ENCODE measurements at places on chromosomes 2 and 18. TPM values are rescaled to one million over a fixed set of nuclear protein-coding genes. Genes with fewer than 3 reads are reported as not detected.

Gene TCF23
- total RNA-seq = 0.14 TPM

Gene ARL5A
- 44.1 TPM for total RNA-seq

Gene EGR4
- total RNA-seq = 0.05 TPM

Gene NMUR1
- 0.05 TPM for total RNA-seq

Gene BBS5
- total RNA-seq = 1.7 TPM

Gene TNFAIP6
- total RNA-seq = 2.3 TPM

Gene FBXO15
- 5.1 TPM for total RNA-seq

Gene MOGAT1
- not detected for total RNA-seq

DNA sequence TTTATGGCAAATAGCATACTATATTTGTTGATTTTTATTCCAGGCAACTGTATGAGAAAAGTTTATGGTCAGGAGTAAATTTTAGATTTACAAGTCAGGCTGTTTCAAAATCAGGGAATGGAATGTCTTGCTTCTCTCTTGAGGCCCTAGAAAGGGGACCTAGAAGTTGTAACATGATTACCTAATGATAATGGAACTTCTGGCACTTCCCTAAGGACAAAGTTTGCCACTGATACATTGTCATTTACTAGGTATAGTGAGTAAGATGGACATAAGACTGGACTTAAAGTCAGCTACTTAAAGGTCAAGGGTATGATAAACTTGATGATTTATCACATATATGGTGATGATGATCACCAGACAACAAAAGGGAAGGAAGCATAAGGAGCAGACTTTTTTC lies 103.3 kb upstream of the VRK2 start:
- DNase-seq = no peak

DNA sequence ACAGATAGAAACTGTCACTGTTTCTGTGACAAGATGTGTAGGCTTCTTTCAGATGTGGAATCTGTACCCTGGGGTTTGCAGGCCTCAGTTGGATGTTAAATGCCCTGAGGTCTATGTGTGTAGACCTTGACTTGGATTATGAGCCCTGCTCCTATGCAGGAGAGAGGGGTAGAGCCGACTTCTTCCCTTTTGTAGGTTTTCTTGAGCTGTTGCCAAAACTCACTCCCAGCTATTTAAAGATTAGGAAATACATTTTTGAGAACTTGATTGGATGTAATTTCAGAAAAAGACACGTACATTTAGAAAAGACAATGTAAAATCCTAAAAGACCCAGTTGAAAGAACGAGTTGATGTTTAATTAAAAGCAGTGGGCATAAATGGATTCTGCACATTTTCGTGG lies 374.8 kb downstream of the SLC4A3 start:
- DNase-seq = no peak

- no peak for DNase-seq
These were observed 64.0 kb upstream of the SLC14A2 start for GRCh38 chr18:45551142-45551815.

- DNase-seq = no peak
These were observed 40.2 kb downstream of the PKP4 start for GRCh38 chr2:158496986-158497385.

DNA sequence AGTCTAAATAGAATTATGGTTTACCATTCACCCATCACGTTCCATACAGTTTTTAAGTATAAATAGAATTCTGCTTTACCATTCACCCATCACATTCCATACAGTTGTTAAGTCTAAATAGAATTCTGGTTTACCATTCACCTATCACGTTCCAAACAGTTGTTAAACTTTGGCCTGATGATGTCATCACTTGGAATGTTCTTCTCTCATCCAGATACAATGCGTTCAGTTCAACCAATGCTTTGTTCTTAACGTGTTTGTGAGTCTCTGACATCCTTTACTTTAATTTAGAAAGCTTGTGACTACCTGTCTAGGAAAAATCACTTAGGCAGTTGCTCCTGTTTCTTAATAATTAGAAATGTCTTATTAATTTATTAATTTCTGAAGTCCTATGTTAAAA lies 236.3 kb upstream of the RASGRP3 start:
- DNase-seq = no peak

GRCh38 chr2:236352761-236353593 lies 88.8 kb upstream of the ASB18 start:
- no peak for DNase-seq

DNA sequence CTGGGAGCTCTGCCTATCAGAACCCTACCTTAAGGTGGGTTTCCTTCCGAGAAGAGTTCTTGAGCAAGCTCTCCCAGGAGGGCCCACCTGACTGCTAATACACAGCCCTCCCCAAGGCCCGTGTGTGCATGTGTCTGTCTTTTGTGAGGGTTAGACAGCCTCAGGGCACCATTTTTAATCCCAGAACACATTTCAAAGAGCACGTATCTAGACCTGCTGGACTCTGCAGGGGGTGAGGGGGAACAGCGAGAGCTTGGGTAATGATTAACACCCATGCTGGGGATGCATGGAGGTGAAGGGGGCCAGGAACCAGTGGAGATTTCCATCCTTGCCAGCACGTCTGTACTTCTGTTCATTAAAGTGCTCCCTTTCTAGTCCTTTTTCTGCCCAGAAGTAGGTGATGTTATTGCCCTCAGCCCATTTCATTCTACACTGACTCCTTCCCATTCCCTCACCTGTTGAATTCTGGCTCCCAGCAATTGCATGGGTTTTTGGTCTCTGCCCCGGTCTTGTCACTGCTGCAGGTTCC lies 6.5 kb downstream of the TMEM37 start:
- no peak for DNase-seq

- DNase-seq = no peak
These were observed 163.6 kb upstream of the ZNF516 start for GRCh38 chr18:76658627-76659026.

DNA sequence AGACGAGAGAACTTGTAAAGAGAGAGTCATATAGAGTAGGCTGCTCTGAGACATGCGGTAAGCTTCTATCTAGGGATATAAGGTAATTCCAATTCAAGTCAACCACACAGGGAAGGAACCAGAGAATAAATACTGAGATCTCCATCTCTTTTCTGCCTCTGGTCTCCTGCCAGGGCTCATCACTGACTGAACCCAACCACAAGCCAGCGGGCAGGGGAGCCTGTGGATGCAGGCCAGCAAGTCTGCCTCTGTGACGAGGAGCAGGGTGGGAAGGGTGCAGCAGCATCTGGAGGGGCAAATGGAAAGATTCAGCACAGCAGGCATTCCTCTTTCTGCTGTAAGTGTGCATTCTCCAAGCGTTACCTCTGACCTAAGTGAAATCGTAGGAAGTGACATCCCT lies 82.2 kb downstream of the ICOS start:
- no peak for DNase-seq

GRCh38 chr2:119316066-119316465 lies 50.6 kb downstream of the C2orf76 start:
- DNase-seq = no peak

DNA sequence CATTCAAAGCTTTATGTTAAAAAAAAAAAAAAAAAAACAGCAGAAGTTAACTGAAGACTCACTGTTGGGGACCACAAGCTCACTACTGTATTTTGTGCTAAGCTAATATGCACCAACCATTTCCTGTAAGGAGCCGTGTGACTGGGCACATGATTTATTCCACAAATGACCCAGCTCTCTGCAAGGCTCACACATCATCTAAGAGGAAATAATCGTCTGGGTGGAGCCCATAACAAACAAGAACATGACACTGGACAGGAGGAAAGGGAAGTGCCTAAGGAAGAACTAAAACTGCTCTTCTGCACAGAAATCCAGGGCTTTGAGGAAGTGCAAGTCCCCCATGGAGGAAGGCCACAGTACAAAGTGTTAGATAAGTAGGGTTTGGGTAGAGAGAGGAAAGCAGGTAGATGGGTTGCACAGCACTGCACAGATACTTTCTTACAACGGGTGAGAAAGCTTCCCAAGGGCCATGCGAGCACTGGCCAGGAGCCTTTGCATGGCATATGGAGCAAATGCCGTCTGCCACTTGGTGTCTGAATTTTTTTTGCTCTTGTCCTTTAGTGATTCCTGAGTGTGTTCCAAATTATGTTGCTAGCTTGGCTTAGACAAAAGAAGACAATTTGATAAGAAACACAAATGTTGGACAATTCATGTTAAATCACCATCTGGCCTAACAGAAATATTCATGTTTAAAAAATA lies 24.4 kb downstream of the NFE2L2 start:
- DNase-seq = peak; percentile 13

DNA sequence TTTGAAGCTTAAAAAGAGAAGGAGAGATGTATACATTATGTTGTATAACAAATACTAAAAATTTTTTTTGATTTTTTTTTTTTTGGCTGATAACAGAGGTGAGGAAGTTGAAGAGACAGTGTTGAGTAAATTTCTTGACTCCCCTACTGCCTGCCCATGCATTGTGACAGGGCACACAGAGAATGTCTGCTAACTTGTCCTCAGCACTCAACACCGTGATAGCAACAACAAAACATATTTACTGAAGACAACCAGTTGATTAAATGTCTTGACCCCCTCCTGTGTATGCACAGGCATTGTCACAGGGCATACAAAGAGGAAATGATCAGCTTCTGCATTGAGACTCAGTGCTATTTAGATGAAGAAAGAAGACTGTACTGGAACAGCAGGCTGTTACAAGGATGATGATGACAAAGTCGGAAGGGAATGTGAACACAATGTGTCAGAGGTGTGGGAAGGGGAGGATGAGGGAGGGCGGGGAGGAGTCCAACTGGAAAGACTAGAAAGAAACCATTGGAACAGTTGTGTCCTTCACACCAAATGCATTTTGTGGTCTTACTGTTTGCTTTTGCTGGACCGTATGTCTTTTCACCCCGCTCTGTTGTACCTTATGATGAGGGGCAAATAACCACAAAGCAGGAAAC lies 89.5 kb downstream of the CERS6 start:
- DNase-seq = no peak

DNA sequence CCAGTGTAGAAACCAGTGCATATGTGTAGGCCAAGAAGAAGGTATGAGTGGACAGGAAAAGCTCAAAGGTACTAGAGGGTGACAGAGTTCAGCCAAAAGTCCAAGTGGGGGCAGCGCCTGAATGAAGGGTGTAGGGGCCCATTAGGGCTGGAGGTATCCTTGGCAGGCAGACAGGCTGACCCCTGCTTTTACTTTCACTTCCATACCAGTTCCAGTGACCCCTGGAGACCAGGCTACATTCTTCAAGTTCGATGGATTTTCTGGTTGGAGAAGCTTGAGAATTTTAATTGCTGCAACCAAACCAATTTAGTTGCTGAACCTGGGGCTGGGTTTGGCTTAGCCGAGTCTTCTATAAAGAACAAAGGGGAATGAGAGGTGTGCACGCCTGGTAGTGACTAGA lies 42.3 kb upstream of the MRPL33 start:
- no peak for DNase-seq

- DNase-seq = no peak
These were observed 90.2 kb downstream of the FAM161A start for GRCh38 chr2:61763605-61764034.
